ENCODE measurements at places on chromosomes 7 and 10.

GRCh38 chr7:5625938-5626337, 155.5 kb downstream of the RNF216 start:
- peaks cover 35% of the 10 kb centered on the region for H3K4me1 ChIP-seq
- DNase-seq = no peak
- H3K27me3 ChIP-seq = no peaks in the 10 kb centered on the region
- peak overlapping the region; percentile 58 for H3K27ac ChIP-seq
- H3K36me3 ChIP-seq = peaks cover 14% of the 10 kb centered on the region

- no peaks in the 10 kb centered on the region for H3K27me3 ChIP-seq
- no peak for DNase-seq
- H3K4me3 ChIP-seq = no peak overlapping the region
- H3K36me3 ChIP-seq = no peaks in the 10 kb centered on the region
- peaks cover 25% of the 10 kb centered on the region for H3K4me1 ChIP-seq
Measured at GRCh38 chr7:135756191-135756590, 7.6 kb upstream of the FAM180A start.

- H3K4me3 ChIP-seq = no peak overlapping the region
- H3K36me3 ChIP-seq = peaks cover 37% of the 10 kb centered on the region
- no peak for DNase-seq
- no peak overlapping the region for H3K27ac ChIP-seq
- H3K27me3 ChIP-seq = no peaks in the 10 kb centered on the region
- H3K4me1 ChIP-seq = peaks cover 12% of the 10 kb centered on the region
Measured at GRCh38 chr7:151137076-151137675, 30.3 kb downstream of the GBX1 start.

GRCh38 chr10:63666836-63667383, 145.7 kb downstream of the REEP3 start:
- peak overlapping the region; percentile 34 for H3K27ac ChIP-seq
- peaks cover 44% of the 10 kb centered on the region for H3K4me1 ChIP-seq
- H3K27me3 ChIP-seq = no peaks in the 10 kb centered on the region
- no peak for DNase-seq
- no peak overlapping the region for H3K4me3 ChIP-seq

GRCh38 chr10:11178606-11179515, 161.2 kb downstream of the CELF2 start:
- H3K4me1 ChIP-seq = no peaks in the 10 kb centered on the region
- no peak overlapping the region for H3K27ac ChIP-seq
- no peak for DNase-seq
- peaks cover 2% of the 10 kb centered on the region for H3K36me3 ChIP-seq

DNA sequence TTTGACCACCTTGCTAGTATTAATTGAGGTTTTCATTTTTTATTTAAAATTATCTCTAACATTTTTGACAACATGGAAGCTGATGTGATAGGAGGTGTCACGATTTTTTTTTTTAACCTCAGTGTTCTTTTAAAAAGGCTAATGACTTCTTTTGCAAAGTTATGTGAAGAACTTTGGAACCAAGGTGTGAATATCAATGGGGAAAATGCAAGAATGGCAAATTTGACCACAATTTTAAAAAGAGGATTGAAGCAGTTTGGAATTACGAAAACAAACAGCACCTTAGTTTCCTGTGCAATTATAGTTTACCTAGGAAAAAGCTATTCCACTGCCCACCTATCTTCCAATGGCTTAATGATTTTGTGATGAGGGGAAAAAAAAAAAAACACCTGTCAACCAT, 232.4 kb downstream of the VTI1A start:
- DNase-seq = no peak
- no peaks in the 10 kb centered on the region for H3K36me3 ChIP-seq
- H3K4me1 ChIP-seq = no peaks in the 10 kb centered on the region
- no peaks in the 10 kb centered on the region for H3K27me3 ChIP-seq

DNA sequence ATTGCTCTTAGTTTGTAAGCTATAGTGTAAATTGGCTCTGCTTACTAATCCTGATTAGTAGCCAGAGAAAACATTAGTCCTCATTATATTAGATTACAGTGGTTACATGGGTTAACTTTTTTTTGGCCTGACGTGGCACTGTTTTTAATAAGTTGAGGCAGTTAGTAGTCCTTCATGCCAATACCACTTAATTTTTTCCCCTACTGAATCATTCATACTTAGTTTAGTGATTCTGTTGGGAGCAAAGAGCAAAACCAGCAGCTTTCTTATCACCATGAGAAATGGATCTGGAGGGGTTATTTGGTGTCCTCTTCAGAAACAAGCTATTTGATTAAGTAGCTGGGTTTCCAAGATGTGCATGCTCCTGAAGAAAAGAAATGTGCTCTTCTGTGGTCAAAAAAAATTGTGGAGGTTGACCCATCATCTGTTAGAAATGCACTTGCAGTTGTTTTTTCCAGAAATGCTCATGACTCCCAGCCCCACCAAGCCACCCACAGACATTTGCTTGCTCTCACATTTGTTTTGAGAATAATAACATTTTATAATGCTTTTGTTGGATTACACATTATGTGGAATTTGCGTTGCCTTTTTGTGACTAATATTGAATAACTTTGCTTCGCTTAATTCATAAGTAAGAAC, 258.5 kb downstream of the HDAC9 start:
- H3K4me1 ChIP-seq = peaks cover 31% of the 10 kb centered on the region
- no peaks in the 10 kb centered on the region for H3K27me3 ChIP-seq
- H3K4me3 ChIP-seq = no peak overlapping the region
- no peak for DNase-seq

GRCh38 chr7:111212857-111213523, 122.1 kb downstream of the LRRN3 start:
- DNase-seq = no peak
- H3K27ac ChIP-seq = no peak overlapping the region
- peaks cover 7% of the 10 kb centered on the region for H3K4me1 ChIP-seq
- no peak overlapping the region for H3K4me3 ChIP-seq
- H3K36me3 ChIP-seq = no peaks in the 10 kb centered on the region
- H3K27me3 ChIP-seq = no peaks in the 10 kb centered on the region

- no peak overlapping the region for H3K27ac ChIP-seq
- H3K4me3 ChIP-seq = no peak overlapping the region
- H3K4me1 ChIP-seq = no peaks in the 10 kb centered on the region
- peaks cover 11% of the 10 kb centered on the region for H3K27me3 ChIP-seq
- DNase-seq = no peak
Measured at GRCh38 chr7:35420656-35421055, 166.8 kb upstream of the TBX20 start.

DNA sequence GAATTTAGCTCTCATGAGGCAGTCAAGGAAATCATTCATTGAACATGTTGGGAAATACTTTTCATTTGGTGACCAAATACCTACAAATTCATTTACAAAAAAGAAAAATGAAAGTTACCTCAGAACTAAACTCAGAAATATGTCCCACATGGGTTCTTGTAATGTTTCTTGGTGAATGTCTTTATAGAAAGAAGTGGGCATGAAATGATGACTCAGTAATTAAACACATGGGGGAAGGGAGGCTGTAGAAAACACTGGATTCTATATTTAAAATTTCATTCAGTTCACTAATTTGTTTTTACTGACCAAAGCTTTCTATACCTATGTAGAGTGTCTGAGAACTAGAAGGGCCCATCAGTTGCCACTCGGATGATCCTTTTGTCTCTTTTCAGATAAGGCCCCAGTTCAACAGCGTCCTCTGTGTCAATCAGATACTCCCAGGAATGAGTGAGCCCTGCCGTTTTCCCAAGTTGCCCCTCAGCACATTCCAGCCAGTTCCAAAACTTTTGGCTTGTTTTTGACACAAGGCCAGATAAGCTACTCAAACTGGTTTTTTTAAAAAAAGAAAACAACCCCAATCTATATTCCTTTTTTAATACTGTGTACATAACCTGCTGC, 49.3 kb upstream of the AGBL3 start:
- DNase-seq = no peak
- peak overlapping the region; percentile 69 for H3K27ac ChIP-seq
- H3K27me3 ChIP-seq = no peaks in the 10 kb centered on the region
- peaks cover 83% of the 10 kb centered on the region for H3K4me1 ChIP-seq
- H3K4me3 ChIP-seq = no peak overlapping the region
- H3K36me3 ChIP-seq = peaks cover 75% of the 10 kb centered on the region

- H3K4me3 ChIP-seq = no peak overlapping the region
- no peak for DNase-seq
- H3K27ac ChIP-seq = no peak overlapping the region
- no peaks in the 10 kb centered on the region for H3K36me3 ChIP-seq
- H3K4me1 ChIP-seq = peaks cover 6% of the 10 kb centered on the region
Measured at GRCh38 chr7:4054158-4054557, 627.9 kb upstream of the FOXK1 start.

- no peak overlapping the region for H3K27ac ChIP-seq
- H3K4me3 ChIP-seq = no peak overlapping the region
- DNase-seq = no peak
Measured at GRCh38 chr10:86217371-86218080, 149.1 kb downstream of the GRID1 start.

DNA sequence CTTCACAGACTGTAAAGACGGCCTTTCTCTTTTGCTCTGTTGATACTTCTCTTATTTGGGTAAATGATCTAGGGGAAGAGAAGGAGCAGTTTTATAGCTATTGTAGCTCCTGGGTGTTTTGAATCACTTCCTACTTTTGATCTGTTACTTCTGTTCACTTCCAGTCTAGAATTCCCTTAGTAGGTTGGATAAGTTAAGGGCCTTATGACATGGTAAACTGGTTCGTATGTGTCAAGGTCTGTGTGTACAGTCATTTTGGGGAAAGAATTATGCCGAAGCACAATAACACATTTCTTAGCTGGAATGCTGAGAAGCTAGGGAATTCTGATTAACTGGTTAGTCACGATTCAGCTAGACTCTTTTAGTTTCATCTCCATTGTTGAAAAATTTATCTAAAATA, 8.1 kb downstream of the DENND10 start:
- DNase-seq = no peak
- no peaks in the 10 kb centered on the region for H3K27me3 ChIP-seq
- H3K4me1 ChIP-seq = peaks cover 3% of the 10 kb centered on the region
- H3K4me3 ChIP-seq = no peak overlapping the region
- H3K27ac ChIP-seq = no peak overlapping the region
- H3K36me3 ChIP-seq = peaks cover 29% of the 10 kb centered on the region

GRCh38 chr7:66961096-66961495, 34.3 kb downstream of the SBDS start:
- no peaks in the 10 kb centered on the region for H3K27me3 ChIP-seq
- DNase-seq = no peak
- no peak overlapping the region for H3K4me3 ChIP-seq
- H3K4me1 ChIP-seq = peaks cover 11% of the 10 kb centered on the region
- H3K36me3 ChIP-seq = peaks cover 29% of the 10 kb centered on the region

DNA sequence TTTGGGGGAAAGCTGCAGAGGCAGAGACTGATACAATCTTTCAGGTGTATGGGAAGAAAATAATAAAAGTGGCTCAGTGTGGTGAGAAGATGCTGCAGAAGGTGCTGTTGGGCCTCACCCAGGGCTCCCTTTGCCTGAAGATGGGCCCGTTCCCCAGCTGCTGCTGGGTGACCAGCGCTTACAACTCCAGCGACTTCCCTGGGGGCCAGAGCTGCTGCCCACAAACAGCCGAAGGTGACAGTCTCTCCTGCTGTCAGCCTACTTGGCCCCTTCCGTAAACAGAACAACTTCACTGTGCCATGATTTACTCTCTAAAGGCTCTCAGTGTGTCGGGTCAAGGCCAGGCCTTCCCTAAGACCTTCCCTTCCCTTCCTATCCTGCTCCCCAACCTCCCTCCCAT, 93.6 kb upstream of the PCBD1 start:
- H3K4me1 ChIP-seq = no peaks in the 10 kb centered on the region
- H3K36me3 ChIP-seq = no peaks in the 10 kb centered on the region
- H3K27ac ChIP-seq = no peak overlapping the region

DNA sequence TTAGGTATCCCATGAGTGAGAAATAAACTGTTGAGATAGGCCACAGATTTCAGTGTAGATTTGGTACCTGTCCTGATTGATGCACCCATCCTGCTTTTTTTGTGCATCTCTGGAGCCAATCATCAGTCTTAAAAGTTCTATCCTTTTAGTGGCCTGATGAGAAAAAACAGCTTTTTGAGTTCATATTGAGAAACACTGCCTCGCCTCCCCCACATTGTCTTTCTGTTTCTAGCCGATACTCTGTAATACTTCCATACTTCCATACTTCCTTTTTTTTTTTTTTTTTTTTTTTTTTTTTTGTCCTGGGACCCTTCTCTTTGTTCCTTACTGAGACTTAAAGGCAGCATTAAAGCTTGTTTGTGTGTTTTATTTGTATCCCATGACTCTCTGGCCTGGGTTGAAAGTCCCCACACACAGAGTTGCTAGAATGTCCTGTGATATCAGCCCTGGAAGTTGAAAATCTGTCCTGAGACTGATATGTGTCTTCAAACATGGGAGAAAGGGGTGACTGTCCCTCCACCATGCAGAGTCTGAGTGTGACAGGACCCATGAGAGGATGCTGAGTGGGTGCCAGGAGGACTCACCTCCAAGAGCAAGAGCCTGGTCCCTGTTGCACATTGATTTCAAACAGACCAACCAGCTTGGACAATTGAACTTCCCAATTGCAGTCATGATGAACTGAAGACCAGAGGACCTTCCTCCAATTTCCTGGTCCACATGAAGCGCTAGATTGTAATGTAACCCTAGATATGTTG, 5.7 kb downstream of the ZNF22 start:
- peaks cover 10% of the 10 kb centered on the region for H3K4me1 ChIP-seq
- no peak overlapping the region for H3K4me3 ChIP-seq
- no peak for DNase-seq
- H3K36me3 ChIP-seq = peaks cover 33% of the 10 kb centered on the region
- no peaks in the 10 kb centered on the region for H3K27me3 ChIP-seq

- H3K27ac ChIP-seq = no peak overlapping the region
- H3K36me3 ChIP-seq = no peaks in the 10 kb centered on the region
- peaks cover 89% of the 10 kb centered on the region for H3K27me3 ChIP-seq
- H3K4me3 ChIP-seq = peak overlapping the region; percentile 76
- DNase-seq = no peak
Measured at GRCh38 chr10:100731407-100732240, 13.8 kb upstream of the PAX2 start.

- H3K4me1 ChIP-seq = peaks cover 3% of the 10 kb centered on the region
- no peaks in the 10 kb centered on the region for H3K36me3 ChIP-seq
- H3K4me3 ChIP-seq = no peak overlapping the region
- no peak overlapping the region for H3K27ac ChIP-seq
- H3K27me3 ChIP-seq = peaks cover 11% of the 10 kb centered on the region
Measured at GRCh38 chr10:118966076-118966849, 63.3 kb upstream of the NANOS1 start.

DNA sequence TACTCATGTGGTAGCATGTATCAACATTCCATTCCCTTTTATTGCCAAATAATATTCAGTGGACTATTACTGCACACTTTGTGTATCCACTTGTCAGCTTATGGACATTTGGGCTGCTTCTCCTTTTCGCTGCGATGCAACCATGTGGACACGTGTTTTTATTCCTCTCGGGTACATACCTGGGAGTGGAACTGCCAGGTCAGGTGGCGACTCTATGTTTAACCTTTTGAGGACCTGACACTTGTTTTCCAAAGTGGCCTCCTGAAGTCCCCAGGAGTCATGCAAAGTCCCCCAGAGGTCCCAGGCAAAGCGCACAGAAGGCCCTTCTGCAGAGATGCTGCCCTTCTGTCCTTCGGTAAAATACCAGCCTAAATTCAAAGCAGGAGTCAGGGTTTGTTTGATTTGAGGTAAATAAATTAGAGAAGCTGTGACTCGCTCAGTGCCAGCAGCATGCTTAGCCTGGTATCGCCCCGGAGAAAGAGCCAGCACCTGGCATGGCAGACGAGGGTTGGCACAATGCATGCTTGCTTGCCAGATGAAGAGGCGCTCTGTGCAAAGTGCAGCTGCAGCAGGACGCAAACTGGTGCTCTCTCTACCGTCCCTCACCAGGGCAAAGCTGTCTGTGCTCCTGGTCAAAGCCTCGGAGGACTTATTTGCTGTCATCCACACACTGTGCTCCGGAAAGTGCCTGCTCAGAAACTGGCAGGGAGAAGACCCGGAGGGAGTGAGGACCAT, 37.8 kb downstream of the HIPK2 start:
- H3K4me3 ChIP-seq = no peak overlapping the region
- H3K27ac ChIP-seq = peak overlapping the region; percentile 6
- DNase-seq = no peak
